Sigmoid colon (tissue), 7 donors: ENCODE measurements at places on chromosomes 13 and 19. TPM values are rescaled to one million over a fixed set of nuclear protein-coding genes. Genes with fewer than 3 reads are reported as not detected.

CEACAM21 gene
- polyA plus RNA-seq, result 11.9 TPM

CCDC122 gene
- 3.7 TPM for polyA plus RNA-seq

PSG4 gene
- not detected for polyA plus RNA-seq

LMTK3 gene
- 1.7 TPM for polyA plus RNA-seq

URAD gene
- 20.8 TPM for polyA plus RNA-seq

ZNF682 gene
- 0.69 TPM for polyA plus RNA-seq

DNA sequence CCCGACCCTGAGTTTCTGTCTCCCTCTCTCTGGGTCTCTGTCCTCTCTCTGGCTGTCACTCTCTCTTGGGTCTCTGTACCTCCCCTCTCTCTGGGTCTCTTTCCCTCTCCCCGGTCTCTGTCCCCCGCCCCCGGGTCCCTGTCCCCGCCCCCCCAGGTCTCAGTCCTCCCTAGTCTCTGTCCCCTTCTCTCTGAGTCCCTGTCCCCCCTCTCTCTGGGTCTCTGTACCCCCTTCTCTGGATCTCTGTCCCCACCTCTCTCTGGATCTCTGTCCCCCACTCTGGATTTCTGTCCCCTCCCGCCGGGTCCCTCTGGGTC lies 2.3 kb upstream of the FTL start:
- H3K4me1 ChIP-seq, result peaks cover 40% of the 10 kb centered on the region
- peak overlapping the region; percentile 91 for H3K27ac ChIP-seq
- H3K36me3 ChIP-seq, result peaks cover 21% of the 10 kb centered on the region

GRCh38 chr13:57583529-57583928 lies 48.0 kb upstream of the PCDH17 start:
- DNase-seq, result no peak
- H3K27ac ChIP-seq, result no peak overlapping the region
- no peak overlapping the region for H3K4me3 ChIP-seq
- H3K27me3 ChIP-seq, result no peaks in the 10 kb centered on the region
- no peaks in the 10 kb centered on the region for H3K36me3 ChIP-seq

- no peaks in the 10 kb centered on the region for H3K4me1 ChIP-seq
- H3K27me3 ChIP-seq, result no peaks in the 10 kb centered on the region
- H3K36me3 ChIP-seq, result no peaks in the 10 kb centered on the region
- DNase-seq, result no peak
- H3K27ac ChIP-seq, result no peak overlapping the region
Measured at GRCh38 chr13:102928941-102929675, 83.3 kb downstream of the ERCC5 start.

DNA sequence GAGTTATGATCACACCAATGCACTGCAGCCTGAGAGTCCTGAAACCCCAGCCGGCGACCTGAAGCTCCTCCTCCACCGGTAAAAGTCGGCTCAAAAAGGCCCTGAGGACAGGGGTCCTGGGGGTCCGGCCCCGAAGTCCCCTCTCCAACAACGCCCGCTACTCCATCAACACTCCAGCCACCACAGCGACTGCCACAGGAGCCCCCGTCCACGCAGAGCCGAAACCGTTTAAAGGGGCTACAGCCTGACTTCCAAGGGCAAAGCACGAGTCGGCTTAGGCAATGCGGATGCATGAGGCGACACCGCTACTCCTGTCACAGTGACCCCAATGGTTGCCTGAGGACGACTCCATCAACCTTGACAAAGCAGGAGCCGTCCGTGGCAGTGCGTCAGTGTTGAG lies 22.9 kb upstream of the ZNF420 start:
- no peaks in the 10 kb centered on the region for H3K4me1 ChIP-seq
- H3K4me3 ChIP-seq, result no peak overlapping the region
- DNase-seq, result no peak
- H3K36me3 ChIP-seq, result no peaks in the 10 kb centered on the region

DNA sequence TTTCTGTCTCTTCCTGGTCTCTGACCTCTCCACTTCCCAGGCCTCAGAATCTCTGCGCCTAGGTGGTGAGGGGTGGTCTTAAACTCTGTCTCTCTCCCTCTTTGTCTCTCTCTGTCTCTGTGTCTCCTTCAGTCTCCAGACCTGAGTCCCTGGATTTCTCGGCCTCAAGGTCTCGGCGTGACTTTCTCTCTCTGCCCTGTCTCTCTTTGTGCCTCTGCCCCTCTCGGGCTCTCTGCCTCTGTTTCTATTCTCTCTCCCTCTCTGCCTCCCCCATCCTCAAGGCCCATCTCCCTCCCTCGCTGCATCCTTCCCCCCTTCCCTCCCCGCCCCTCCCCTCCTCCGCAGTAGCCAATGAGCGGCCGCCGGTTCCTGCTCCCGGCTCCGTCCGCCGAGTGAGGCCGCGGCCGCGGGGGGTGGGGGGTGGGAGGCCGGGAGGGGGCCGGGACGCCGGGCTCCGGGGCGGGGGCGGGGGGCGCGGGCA lies at the start of gene CACNG7:
Gene CACNG7 (plus strand): TSS at position 344 of the 481 bp plus-strand sequence. CDS start 3,554 bp downstream, outside the sequence.
- H3K27ac ChIP-seq, result no peak within 1 kb of the TSS
- no peak within 1 kb of the TSS for H3K4me3 ChIP-seq
- no peaks in the 10 kb centered on the region for H3K36me3 ChIP-seq
- peaks cover 26% of the 10 kb centered on the region for H3K4me1 ChIP-seq
- DNase-seq, result no peak

- no peak for DNase-seq
- peaks cover 4% of the 10 kb centered on the region for H3K4me1 ChIP-seq
- no peak overlapping the region for H3K4me3 ChIP-seq
- no peaks in the 10 kb centered on the region for H3K36me3 ChIP-seq
- no peaks in the 10 kb centered on the region for H3K27me3 ChIP-seq
- no peak overlapping the region for H3K27ac ChIP-seq
Measured at GRCh38 chr13:28476919-28477708, 17.8 kb downstream of the FLT1 start.

- no peak for DNase-seq
- H3K4me3 ChIP-seq, result no peak overlapping the region
- H3K27ac ChIP-seq, result no peak overlapping the region
- H3K4me1 ChIP-seq, result no peaks in the 10 kb centered on the region
- no peaks in the 10 kb centered on the region for H3K36me3 ChIP-seq
Measured at GRCh38 chr13:23081901-23082300, 98.9 kb upstream of the SGCG start.

DNA sequence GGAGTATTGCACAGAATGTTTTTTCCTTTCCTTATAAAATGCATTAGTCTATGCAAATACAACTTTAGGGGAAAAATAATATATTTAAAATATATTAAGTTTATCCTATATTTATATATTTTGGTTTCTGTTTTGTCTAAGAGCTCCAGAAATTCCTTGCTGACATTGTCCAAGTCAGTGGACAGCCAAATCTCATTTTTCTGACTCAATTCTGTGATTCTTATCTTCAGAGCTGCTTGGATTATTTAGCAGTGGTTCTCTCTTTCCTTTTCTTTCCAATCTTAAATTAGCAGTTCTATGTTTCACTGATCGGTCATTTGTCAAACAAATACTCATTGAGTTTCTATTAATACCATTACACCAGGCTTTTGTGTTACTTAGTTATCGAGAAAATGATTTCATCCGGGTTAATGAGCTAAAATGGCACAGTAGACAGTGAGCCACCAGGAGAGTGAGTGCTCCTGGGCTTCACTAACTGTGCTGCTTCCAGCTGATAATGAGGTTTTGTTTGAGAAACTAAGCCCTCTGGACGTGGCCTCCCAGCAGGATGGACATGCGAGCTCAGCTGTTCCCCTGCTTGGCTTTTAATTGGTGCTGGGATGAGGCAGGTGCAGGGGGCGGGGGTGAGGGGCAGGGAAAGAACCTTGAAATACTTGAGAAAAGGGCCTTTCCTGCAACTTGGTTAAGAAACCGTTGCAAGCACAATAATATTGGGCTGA lies 44.0 kb downstream of the ATP11A start:
- H3K4me1 ChIP-seq, result peaks cover 13% of the 10 kb centered on the region
- DNase-seq, result no peak
- H3K4me3 ChIP-seq, result no peak overlapping the region
- no peak overlapping the region for H3K27ac ChIP-seq

GRCh38 chr13:41644742-41645141 lies 187.4 kb downstream of the RGCC start:
- no peaks in the 10 kb centered on the region for H3K4me1 ChIP-seq
- H3K27me3 ChIP-seq, result no peaks in the 10 kb centered on the region
- DNase-seq, result no peak
- peak overlapping the region; percentile 51 for H3K27ac ChIP-seq
- H3K36me3 ChIP-seq, result no peaks in the 10 kb centered on the region
- H3K4me3 ChIP-seq, result no peak overlapping the region

DNA sequence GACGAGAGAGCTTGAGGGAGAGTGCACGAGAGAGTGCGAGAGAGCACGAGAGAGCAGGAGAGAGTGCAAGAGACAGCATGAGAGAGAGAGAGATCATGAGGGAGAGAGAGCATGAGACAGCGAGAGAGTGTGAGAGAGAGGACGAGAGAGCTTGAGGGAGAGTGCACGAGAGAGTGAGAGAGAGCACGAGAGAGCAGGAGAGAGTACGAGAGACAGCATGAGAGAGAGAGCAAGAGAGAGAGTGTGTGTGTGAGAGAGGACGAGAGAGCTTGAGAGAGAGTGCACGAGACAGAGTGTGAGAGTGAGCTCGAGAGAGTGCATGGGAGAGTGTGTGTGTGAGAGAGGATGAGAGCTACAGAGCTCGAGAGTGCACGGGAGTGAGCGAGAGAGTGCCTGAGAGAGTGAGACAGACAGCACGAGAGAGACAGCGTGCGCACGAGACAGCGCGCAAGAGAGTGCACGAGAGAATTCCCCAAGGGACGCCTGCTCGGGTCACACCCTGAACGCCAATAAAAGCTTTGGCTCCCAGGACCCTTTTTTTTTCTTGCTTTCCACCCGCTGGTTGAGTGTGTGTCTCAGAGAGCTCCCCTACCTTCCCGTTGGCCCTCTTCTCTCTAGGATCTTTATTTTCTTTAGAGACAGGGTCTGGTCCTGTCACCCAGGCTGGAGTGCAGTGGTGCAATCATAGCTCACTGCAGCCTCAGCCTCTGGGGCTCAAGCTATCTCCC lies 3.7 kb downstream of the CD70 start:
- peaks cover 86% of the 10 kb centered on the region for H3K27me3 ChIP-seq
- H3K4me3 ChIP-seq, result no peak overlapping the region
- no peak overlapping the region for H3K27ac ChIP-seq
- H3K4me1 ChIP-seq, result peaks cover 14% of the 10 kb centered on the region

- H3K27me3 ChIP-seq, result no peaks in the 10 kb centered on the region
- no peaks in the 10 kb centered on the region for H3K36me3 ChIP-seq
- DNase-seq, result no peak
- peak overlapping the region; percentile 84 for H3K27ac ChIP-seq
- peaks cover 20% of the 10 kb centered on the region for H3K4me1 ChIP-seq
- peak overlapping the region; percentile 82 for H3K4me3 ChIP-seq
Measured at GRCh38 chr13:78657699-78658629, 991 bp downstream of the OBI1 start.

GRCh38 chr13:71902676-71903075 lies 35.7 kb upstream of the DACH1 start:
- no peaks in the 10 kb centered on the region for H3K36me3 ChIP-seq
- H3K27ac ChIP-seq, result no peak overlapping the region
- H3K4me3 ChIP-seq, result no peak overlapping the region
- no peak for DNase-seq
- H3K27me3 ChIP-seq, result no peaks in the 10 kb centered on the region

- H3K36me3 ChIP-seq, result no peaks in the 10 kb centered on the region
- peaks cover 12% of the 10 kb centered on the region for H3K27me3 ChIP-seq
- no peak overlapping the region for H3K27ac ChIP-seq
- DNase-seq, result no peak
Measured at GRCh38 chr13:71874458-71874857, 7.5 kb upstream of the DACH1 start.

DNA sequence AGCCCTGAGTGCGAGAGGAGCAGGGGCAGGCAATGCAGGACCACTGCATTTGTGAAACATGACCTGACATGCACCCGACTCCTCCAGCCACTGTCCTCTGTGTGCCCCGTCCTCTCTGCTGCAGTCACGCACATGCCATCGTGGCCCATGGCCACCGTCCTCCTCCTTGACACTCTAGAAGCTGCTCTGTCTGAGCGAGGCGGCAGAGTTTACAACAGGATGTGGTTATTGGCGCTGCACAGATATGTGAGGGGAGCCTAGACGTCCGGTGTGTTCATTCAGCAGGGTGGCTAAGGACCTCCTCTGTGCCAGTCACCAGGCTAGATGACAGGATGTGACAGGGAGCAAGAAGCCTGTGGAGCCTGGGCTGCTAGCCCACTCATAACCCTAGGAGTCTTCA lies 277.8 kb downstream of the FOXO1 start:
- no peak overlapping the region for H3K4me3 ChIP-seq
- no peaks in the 10 kb centered on the region for H3K36me3 ChIP-seq
- peak; percentile 62 for DNase-seq
- H3K4me1 ChIP-seq, result peaks cover 17% of the 10 kb centered on the region
- H3K27me3 ChIP-seq, result no peaks in the 10 kb centered on the region

- no peaks in the 10 kb centered on the region for H3K36me3 ChIP-seq
- no peak for DNase-seq
- H3K4me3 ChIP-seq, result no peak overlapping the region
- no peak overlapping the region for H3K27ac ChIP-seq
- no peaks in the 10 kb centered on the region for H3K4me1 ChIP-seq
Measured at GRCh38 chr19:694481-695351, 536 bp downstream of the PRSS57 start.

- no peak overlapping the region for H3K4me3 ChIP-seq
- peaks cover 11% of the 10 kb centered on the region for H3K36me3 ChIP-seq
- no peaks in the 10 kb centered on the region for H3K27me3 ChIP-seq
- no peak for DNase-seq
- H3K27ac ChIP-seq, result no peak overlapping the region
Measured at GRCh38 chr19:54444737-54445136, 4.3 kb upstream of the LENG8 start.

GRCh38 chr13:97124915-97125809 lies 97.0 kb upstream of the MBNL2 start:
- no peaks in the 10 kb centered on the region for H3K36me3 ChIP-seq
- H3K4me1 ChIP-seq, result no peaks in the 10 kb centered on the region
- H3K4me3 ChIP-seq, result no peak overlapping the region
- H3K27me3 ChIP-seq, result no peaks in the 10 kb centered on the region
- peak; percentile 75 for DNase-seq

DNA sequence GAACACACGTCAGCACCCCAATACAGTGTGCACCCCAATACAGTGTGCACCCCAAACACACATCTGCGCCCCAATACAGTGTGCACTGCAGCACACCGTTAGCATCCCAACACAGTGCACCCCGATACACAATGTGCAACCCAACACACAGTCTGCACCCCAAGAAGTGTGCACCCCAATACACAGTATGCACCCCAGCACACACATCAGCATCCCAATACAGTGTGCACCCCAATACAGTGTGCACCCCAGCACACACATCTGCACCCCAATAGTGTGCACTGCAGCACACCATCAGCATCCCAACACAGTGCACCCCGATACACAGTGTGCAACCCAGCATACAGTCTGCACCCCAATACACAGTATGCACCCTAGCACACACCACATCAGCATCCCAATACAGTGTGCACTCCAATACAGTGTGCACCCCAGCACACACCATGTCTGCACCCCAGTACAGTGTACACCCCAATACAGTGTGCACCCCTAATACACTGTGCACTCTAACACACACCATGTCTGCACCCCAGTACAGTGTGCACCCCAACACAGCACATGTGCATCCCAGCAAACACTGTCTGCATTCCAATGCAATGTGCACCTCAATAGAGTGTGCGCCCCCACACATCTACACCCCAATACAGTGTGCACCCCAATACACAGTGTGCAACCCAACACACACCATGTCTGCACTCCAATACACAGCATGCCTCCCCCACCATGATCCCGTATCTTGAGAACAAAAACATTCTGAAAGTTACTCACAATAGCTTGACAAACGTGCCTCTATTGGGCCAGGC lies 855 bp upstream of the CARS2 start:
- H3K4me3 ChIP-seq, result peak overlapping the region; percentile 88
- no peaks in the 10 kb centered on the region for H3K27me3 ChIP-seq
- peaks cover 19% of the 10 kb centered on the region for H3K36me3 ChIP-seq
- DNase-seq, result no peak

- no peak overlapping the region for H3K27ac ChIP-seq
- H3K4me1 ChIP-seq, result no peaks in the 10 kb centered on the region
- no peaks in the 10 kb centered on the region for H3K36me3 ChIP-seq
- no peak overlapping the region for H3K4me3 ChIP-seq
Measured at GRCh38 chr13:66347486-66348117, 882.5 kb downstream of the PCDH9 start.
